ENCODE measurements at places on chromosomes 5 and 9.

GRCh38 chr9:33623658-33624586 lies 99.9 kb downstream of the ANKRD18B start:
- peak; percentile 68 for DNase-seq

DNA sequence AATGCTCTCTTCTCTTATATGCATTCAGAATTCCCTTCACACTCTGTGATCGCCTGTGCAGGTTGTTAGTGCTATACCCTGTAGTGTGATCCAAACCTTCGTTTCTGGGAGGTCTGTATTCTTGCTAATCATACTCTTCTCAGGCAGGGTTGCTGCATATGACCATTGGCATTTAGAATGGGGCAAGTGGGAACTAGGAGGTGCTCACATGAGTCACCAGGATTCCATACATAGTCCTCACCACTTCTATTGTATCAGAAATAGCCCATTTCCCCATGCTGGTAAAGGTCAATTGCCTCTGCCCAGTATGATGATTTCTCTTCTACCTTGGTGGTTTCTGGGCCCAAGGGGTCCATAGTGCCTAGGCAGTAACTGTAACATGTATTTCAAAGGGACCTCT lies 443.5 kb upstream of the CDH6 start:
- no peak for DNase-seq

DNA sequence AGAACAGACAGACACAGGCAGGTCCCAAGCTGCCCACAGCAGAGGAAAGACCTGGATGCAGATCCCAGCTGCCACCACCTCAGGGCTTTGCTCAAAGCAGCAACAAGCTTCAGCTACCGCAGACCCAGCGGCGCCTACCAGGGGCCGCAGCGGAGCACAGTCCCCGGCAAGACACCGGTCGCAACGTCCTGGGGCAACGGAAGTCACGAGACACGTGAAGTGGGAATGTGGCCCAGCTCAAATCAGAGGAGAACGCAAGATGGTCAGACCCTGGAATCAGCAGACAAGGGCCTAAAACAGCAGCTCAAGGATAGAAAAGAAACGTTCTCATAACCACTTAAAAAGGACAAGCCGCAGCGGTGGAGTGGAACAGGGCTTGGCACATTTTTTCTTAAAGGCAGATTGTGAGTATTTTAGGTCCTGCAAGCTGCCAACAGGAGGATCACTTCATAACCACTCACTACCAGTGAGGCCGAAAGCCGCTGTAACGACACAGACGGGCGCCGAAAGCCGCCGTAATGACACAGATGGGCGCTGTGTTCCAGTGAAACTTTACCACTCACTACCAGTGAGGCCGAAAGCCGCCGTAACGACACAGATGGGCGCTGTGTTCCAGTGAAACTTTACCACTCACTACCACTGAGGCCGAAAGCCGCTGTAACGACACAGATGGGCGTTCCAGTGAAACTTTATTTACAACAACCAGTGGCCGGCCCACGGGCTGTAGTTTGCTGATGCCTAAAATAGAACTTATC lies 21.7 kb downstream of the SLC9A3 start:
- no peak for DNase-seq

GRCh38 chr5:73796164-73797131 lies 170.5 kb downstream of the ARHGEF28 start:
- peak; percentile 71 for DNase-seq

DNA sequence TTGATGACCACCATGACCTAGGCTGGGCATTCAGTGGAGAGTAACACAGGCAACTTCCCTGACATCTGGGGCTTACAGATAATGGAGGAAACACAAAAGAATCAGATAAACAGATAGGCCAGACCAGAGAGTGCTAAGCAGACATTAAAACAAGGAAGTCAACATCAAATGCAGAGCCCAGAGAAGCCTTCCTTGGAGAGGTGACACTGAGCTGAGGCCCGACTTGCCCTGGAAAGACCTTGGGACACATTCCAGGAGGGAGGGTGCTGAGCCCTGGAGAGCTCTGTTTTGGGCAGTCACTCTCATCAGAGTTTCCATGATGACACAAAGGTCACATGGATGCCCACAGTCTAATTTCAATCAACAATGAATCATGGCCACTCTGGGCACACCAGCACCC lies 31.9 kb upstream of the C5orf58 start:
- DNase-seq: no peak

Data from hepatic stellate cell (primary cell).